ENCODE measurements at places on chromosomes 2 and 18. TPM values are rescaled to one million over a fixed set of nuclear protein-coding genes. Genes with fewer than 3 reads are reported as not detected.

KLF7 gene
- 22.6 TPM for polyA plus RNA-seq

NXPH2 gene
- 6.8 TPM for polyA plus RNA-seq

SULT1C4 gene
- 41.4 TPM for polyA plus RNA-seq

CDCA7 gene
- polyA plus RNA-seq: 34.9 TPM

CYP26B1 gene
- 12.6 TPM for polyA plus RNA-seq

FSHR gene
- not detected for polyA plus RNA-seq

CXCR4 gene
- polyA plus RNA-seq: 59.6 TPM

COL6A3 gene
- 239 TPM for polyA plus RNA-seq

BBS5 gene
- polyA plus RNA-seq: 11.0 TPM

CENPA gene
- 16.9 TPM for polyA plus RNA-seq

IL18RAP gene
- 0.44 TPM for polyA plus RNA-seq

SRD5A2 gene
- 0.06 TPM for polyA plus RNA-seq

GREB1L gene
- polyA plus RNA-seq: 2.3 TPM

IL1F10 gene
- polyA plus RNA-seq: not detected

FBXO15 gene
- 6.7 TPM for polyA plus RNA-seq

- DNase-seq: no peak
Measured at GRCh38 chr18:29377346-29377745, 1200.4 kb upstream of the CDH2 start.

- no peak for DNase-seq
Measured at GRCh38 chr2:44098050-44098449, 70.6 kb upstream of the PPM1B start.

- no peak for DNase-seq
Measured at GRCh38 chr2:74047152-74047551, 62.4 kb downstream of the TET3 start.

- DNase-seq: peak; percentile 16
Measured at GRCh38 chr18:56702946-56703345, 51.8 kb downstream of the WDR7 start.

GRCh38 chr2:109711230-109712122 lies 82.6 kb upstream of the RGPD5 start:
- no peak for DNase-seq

DNA sequence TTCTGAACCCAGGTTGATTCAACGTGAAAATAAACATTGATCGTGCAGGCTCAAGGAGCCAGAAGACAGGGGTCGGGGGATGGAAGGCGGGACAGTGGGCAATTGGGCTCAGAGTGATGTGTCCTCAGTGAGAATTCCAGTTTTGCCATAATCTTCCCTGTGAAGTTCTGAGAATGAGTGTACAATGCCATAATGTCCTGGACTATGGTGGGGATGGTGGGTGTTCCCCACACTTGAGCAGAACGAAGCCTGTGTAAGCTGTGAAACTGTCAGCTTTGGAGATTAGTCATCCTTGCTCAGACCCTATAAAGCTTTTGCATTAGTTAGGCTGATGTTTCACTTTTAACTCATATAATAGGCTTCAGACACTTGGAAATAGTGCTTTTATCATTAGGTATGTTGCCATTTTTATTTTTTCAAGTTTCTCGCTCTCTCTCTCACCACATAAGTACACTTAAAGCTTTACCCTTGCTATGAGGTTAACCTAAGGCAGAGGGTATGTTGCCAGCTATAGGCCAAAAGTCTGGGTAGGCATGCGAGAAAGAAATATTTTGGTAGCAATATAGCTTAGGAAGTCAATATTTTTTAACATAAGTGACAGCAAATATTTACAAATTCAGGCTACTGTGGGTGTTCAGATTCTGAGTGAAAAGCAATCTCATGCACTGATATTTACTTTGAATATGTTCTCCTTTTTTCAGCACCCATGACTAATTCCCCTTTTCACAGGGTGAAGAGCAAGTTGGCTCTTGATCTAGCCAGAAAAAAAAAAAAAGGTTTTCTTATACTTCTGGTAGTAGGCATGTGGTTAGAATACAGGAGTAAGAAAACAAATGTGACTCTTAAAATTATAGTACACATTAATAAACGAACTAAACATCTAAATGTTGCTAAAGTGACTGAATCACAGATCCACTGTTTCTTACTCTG lies 47.2 kb downstream of the CDC42EP3 start:
- no peak for DNase-seq

- no peak for DNase-seq
Measured at GRCh38 chr2:146807568-146808168, 1037.2 kb upstream of the ACVR2A start.

DNA sequence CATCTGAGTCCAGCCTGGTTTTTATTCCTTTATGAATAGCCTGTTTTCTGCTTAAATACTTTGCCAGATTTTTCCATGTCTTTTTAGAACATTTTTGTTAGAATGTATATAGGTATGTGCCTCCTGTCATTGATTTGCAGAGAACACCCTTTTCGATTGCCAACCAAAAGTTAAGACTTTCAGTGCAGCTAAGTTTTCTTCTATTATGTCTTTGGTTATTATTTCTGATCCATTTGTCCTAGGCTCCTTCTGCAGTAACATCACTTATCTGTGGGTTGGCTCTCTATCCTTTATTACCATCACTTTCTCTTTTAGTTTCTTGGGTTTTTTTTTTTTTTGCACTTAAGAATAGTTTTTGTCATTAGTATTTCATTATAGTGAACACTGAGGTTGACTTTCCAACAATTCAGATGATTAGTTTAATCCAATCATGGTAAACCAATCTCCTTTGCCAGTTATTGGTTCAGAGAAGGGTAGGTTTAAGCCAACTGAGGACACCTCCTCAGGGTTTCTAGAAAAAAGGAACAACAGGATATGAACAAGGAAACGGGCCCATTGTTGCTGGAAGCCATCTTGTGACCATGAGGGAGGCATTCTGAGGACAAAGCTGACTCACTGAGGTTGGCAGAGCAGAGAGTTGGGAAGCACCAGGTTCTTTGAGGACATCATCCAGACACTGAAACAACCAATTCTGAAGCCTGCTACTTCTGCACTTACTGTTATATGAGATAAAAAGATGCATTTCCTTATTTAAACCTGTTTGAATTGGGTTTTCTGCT lies 37.9 kb upstream of the GBX2 start:
- no peak for DNase-seq

GRCh38 chr2:206993964-206994363 lies 54.6 kb downstream of the CPO start:
- DNase-seq: no peak

GRCh38 chr2:220815698-220816097 lies 756.4 kb downstream of the EPHA4 start:
- DNase-seq: no peak

GRCh38 chr2:64470766-64471295 lies 16.9 kb downstream of the LGALSL start:
- no peak for DNase-seq

DNA sequence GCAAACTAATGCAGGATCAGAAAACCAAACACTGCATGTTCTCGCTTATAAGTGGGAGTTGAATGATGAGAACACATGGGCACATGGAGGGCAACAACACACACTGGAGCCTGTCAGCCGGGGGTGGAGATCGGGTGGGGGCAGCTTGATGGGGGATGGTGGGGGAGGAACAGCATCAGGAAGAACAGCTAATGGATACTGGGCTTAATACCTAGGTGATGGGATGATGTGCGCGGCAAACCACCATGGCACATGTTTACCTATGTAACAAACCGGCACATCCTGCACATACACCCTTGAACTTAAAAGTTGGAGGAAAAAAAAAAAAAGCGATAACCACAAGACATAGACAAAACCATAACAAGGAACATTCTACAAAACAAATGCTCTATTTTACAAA lies 10.4 kb downstream of the CHMP3 start:
- DNase-seq: no peak

GRCh38 chr2:76980067-76980787 lies 541.9 kb downstream of the LRRTM4 start:
- DNase-seq: no peak

- DNase-seq: no peak
Measured at GRCh38 chr2:32464431-32464830, 107.6 kb downstream of the BIRC6 start.

GRCh38 chr2:1743396-1744150 lies 742 bp downstream of the PXDN start:
- no peak for DNase-seq

- DNase-seq: no peak
Measured at GRCh38 chr2:207275779-207276178, 110.0 kb upstream of the KLF7 start.

DNA sequence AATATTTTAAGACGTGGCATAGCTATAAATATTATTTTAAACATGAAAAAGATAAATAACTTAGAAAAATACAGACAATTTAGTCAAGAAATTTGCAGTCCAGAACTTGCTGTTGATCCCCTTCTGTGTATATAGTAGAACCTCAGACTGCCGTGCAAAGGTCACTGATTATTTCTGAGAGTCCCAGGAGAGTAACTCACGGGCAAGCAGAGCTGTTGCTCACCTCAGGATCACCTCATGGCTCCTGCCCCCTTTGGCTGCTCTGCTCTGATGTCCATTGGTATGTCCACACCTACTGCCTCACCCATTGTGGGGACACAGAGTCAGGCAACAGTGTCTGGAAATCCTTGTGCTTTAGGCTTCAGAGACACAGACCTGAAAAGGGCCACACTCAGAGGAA lies 392.9 kb upstream of the CELF4 start:
- no peak for DNase-seq

DNA sequence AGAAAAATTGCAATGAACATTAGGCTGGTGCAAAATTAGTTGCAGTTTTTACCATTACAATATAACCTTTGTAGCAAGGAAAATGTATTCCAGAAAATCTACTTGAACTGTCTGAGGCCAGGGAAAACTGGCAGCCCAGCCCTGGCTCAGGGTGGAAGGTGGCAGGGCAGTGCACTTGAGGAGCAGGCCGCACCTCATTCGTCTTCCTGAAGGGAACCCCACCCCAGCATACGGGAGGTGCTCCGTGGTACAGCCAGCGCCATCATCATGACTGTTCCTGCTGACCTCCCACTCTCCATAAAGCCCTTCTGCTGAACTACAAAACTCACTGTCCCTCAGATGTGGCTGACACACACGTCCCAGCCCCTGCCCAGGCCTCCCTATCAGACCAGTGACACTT lies 65.9 kb upstream of the TFCP2L1 start:
- no peak for DNase-seq

- no peak for DNase-seq
Measured at GRCh38 chr2:175463589-175464310, 282.2 kb upstream of the ATP5MC3 start.

- DNase-seq: no peak
Measured at GRCh38 chr18:38933910-38934510, 1368.4 kb upstream of the CELF4 start.

DNA sequence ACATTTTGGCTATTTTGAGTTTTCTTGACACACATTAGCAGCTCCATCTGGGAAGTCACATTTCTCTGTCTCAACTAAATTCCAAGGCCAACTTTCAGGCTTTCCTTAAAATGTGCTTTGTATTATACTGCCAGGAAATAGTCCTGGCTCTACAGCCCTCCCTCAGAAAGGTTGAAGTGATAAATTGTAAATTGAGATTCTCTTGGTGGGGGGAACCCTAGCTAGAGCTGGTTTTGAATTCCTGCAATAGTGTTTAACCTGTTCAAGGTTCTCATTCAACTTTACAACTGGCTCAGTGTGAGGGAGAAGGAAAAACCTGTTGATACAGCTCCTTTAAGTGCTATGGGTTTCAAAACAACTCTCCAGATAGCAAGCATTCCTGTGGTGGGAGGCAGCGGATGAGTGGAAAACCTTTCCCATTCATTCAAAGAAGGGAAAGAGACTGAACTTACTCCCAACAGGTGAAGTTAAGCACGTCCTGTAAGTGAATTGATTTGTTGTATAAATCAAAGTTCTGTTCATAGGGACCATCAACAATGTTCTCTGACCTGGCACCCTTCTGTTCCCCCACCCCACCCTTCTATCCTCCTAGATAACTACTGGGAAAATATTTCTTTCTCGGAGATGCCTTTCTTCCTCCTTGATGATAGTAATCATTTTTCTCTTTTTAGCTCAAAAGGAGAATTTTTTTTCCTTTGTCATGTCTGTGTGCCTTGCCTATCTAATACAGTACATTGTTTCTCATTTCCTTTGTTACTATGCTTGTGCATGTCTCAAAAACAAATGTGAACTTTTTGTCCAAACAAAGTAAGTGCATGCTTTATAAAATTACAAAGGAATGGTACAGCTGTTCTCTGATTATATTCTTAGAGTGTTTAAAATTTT lies 44.2 kb upstream of the SLC39A10 start:
- peak; percentile 67 for DNase-seq

GRCh38 chr2:166614029-166614428 lies 120.0 kb upstream of the SCN7A start:
- no peak for DNase-seq

- no peak for DNase-seq
Measured at GRCh38 chr2:229087843-229088516, 183.1 kb downstream of the PID1 start.

GRCh38 chr2:157056200-157056676 lies 201.3 kb upstream of the GALNT5 start:
- no peak for DNase-seq

GRCh38 chr2:17600556-17601204 lies 60.2 kb downstream of the VSNL1 start:
- no peak for DNase-seq

DNA sequence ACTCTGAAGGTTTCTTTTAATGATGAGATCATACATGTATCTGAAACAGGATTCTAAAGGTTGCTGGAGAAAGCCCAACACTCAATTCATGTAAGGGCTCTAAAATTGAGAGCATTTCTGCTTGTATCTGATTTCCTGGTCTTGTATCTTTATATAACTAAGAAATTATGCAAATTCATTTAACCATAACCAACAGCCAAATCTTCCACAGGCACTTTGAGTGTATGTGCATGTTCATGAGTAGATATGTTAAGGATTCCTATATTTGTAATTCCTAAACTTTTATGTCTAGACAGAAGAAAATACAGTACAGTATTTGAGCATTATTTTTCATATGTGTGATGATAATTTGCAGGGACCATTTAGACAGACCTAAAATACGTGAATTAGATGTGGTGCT lies 20.4 kb upstream of the PELI1 start:
- DNase-seq: no peak

- no peak for DNase-seq
Measured at GRCh38 chr2:163401481-163401880, 334.3 kb downstream of the FIGN start.

- no peak for DNase-seq
Measured at GRCh38 chr18:31738460-31739407, 21.9 kb downstream of the SLC25A52 start.

- DNase-seq: no peak
Measured at GRCh38 chr2:66843847-66844246, 408.9 kb downstream of the MEIS1 start.

- no peak for DNase-seq
Measured at GRCh38 chr2:32342801-32343200, 14.0 kb upstream of the BIRC6 start.
